ENCODE measurements at places on chromosomes 3 and 15.

DNA sequence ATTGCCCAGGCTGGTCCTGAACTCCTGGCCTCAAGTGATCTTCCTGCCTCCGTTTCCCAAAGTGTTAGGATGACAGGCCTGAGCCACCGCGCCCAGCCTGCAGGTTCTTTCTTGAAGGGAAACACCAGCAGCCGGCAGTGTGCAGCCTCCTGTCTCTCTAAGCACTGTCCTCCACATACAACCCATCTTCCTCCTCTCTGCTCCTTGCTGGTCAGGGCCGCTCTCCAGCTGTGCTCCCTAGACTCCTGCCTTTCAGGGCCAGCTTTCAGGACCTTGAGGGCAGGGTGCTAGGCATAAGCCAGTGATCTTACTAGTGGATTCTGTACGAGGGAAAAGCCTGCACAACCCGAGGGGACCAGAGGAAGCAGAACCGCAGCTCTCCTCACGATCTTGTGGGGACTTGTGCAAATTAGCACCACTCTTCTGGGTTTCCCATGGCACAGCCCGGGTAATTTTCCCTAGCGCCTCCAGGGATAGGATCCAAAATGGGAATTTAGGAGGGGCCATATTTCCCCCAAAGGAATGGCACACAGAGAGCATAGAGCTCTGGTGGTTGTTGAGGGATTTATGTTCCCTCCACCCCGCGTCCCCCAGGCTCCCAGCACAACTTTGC, 18.2 kb upstream of the CORO2B start:
- no peak for DNase-seq

DNA sequence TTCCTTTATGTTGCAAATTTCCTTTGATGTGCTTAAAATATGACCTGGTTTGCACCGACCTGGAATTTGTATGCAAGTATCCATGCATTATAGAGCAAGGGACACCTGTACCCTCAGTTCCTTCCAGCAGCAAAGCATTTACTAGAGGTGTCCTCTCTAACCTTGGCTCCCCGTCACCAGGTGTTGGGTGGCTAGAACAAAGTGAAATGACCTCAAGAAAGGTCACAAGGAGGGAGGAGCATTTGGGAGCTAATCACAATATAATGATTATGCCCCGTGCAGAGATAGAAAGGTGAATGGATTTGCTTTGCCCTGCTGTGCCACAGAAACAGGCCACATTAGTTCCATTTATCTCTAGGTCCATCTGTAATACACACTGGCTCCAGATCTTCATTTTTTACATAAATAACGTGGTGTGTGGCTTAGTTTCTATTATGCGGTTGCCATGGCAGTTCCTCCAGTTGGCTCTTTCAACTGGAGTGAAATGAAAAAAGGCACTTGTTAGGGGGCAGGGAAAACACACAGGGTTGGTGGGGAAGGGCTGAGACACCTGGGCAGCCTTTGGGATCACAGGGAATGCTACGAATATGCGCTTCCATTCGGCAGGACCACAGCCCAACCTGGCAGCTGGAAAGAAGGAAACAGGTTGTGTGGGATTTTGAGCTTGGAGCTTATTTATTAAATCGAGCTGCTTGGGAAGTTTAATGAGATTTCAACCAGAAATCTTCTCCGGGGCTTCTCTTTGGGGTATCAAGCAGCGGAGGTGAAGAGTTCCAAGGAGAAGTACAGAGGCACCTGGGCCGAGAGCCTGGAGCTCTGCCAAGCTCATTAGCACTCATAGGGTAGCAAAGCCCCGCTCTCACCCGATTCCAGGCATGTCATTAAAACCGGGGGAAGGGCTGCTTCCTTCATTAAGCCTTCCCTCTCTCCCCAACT, 233.5 kb upstream of the ST8SIA2 start:
- no peak for DNase-seq

DNA sequence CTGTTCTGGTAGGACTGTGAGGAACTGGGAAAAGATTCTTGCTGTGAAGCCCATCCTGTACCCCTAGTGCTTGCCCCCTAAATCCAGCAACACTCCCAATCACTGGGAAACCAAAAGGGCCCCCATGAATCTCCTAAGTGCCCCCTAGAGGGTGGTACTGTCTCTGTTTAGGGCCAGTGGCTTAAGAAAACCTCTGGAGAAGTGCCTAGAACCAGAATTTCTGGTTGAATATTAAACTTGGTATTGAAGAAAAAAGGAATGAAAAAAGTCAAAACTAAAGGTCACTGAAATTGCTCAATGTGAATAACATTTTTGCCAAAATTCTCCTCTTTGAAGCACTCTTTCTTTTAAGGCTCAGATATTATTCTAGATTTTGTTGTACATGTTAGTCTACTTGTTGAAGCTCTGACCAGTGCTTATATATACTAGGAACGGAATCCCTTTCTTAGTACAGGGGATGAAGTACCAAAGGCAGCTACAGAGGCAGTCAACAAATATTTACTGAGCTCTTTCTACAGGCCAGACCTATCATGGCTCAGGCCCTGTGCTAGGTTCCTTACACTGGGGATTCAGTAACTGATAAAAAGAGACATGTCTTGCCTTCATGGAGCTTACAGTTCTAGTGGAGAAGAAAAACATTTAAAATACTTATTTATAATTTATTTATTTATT, 138.8 kb downstream of the MYLK start:
- no peak for DNase-seq

- DNase-seq, result no peak
Observed at GRCh38 chr3:43418601-43419272, 132.4 kb downstream of the SNRK start.

DNA sequence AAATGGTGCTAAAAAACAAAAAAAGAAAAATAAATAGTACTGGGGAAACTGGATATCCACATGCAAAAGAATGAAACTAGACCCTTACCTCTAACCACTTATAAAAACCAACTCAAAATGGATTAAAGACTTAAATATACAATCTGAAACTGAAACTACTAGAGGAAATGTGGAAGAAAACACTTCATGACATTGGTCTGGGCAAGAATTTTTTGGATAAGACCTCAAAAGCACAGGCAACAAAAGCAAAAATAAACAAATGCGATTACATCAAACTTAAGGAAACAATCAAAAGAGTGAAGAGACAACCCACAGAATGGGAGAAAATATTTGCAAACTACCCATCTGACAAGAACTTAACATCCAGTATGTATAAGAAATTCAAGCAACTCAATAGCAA, 6.4 kb downstream of the IFT57 start:
- no peak for DNase-seq

DNA sequence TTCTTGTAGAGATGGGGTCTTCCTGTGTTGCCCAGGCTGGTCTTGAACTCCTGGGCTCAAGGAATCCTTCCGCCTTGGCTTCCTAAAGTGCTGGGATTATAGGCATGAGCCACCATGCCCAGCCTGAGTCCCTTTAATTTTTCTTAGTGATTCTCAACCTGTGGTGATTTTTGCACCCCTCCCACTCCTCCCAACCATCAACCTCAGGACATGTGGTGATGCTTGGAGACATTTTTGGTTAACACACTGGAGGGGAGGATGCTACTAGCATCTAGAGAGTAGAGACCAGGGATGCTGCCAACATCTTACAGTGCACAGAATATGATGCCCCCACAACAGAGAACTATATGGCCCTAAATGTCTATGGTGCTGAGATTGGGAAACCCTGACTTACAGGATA, 83.0 kb upstream of the LMOD3 start:
- DNase-seq, result no peak

All from left renal pelvis (tissue), 4 donors.